ENCODE measurements at places on chromosomes 4 and X. TPM values are rescaled to one million over a fixed set of nuclear protein-coding genes. Genes with fewer than 3 reads are reported as not detected.

The RTL9 gene
- total RNA-seq, result not detected

DNA sequence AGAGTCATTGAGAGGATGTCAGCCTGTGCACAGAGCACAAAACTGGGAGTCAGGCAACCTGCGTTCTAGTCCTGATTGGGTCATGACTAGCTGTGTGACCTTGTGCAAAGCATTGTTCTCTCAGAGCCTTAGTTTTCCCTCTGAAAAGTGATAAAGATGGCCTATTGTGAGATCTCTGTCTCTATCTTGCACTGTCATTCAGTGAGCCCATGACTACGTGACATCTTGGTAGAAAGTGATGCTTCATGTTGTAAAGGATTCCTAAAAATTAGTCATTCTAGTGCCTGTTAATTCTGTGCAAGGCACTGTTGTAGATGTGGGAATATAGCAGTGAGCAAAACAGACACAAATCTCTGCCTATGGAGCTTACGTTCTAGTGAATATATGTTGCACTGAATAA lies 2.5 kb downstream of the PGRMC1 start:
- DNase-seq, result no peak

The PPA2 gene
- 52.6 TPM for total RNA-seq

The SORCS2 gene
- total RNA-seq, result 0.22 TPM

- DNase-seq, result no peak
Measured at GRCh38 chrX:76850851-76851250, 423.3 kb downstream of the MAGEE1 start.

DNA sequence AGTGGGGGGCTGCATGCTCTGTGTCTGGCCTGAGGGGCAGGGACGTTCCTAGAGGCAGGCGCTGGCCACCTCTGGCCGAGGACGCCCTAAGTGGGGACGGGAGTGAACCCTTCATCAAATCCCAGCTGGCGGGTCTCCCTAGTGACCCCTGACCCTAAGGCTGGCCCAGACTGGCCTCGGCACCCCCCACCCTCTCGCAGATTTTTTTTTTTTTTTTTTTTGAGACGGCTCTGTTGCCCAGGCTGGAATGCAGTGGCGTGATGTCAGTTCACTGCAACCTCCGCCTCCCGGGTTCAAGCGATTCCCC lies 988 bp upstream of the MXD4 start:
- DNase-seq, result no peak

The SPANXN3 gene
- total RNA-seq, result not detected
